ENCODE measurements at places on chromosomes 7 and 10.

DNA sequence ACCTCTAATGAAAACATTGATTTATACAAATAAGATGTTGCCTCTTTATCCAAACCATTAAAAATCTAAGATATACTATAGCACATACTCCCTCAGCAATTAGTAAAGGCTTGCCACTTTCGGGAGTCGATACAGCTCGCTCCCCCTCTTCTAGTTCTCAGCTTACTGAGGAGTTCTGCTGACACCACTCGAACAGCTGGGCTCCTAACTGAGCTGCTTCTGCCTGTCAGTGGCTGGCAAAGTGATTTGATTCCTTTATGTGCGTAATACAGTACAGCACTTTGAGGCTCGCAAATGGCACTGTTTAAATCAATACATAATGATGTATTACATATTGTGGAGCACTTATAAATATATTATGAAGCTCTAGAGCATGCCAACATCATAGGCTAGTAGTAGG, 241.8 kb downstream of the CREB5 start:
- no peak for DNase-seq

- DNase-seq, result no peak
Measured at GRCh38 chr7:28205506-28205905, 24.9 kb upstream of the JAZF1 start.

DNA sequence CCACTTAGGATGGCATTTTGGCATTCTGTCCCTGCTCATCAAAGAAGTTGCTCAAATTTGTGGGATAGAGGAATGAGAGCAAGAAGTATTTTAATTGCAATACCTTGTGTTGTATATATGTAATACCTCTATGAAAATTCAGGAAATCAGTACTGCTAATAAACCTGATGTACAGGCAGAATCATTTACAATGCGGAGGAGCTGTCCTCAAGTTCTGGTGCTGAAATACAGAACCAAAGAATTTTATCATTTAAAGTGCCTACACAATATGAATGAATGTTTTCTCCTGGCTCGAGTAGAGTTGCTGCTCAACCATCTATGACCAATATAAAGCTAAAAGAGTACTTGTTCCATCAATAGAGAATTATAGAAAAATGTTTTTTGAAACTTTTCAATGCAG, 305.8 kb downstream of the PLXNA4 start:
- no peak for DNase-seq

DNA sequence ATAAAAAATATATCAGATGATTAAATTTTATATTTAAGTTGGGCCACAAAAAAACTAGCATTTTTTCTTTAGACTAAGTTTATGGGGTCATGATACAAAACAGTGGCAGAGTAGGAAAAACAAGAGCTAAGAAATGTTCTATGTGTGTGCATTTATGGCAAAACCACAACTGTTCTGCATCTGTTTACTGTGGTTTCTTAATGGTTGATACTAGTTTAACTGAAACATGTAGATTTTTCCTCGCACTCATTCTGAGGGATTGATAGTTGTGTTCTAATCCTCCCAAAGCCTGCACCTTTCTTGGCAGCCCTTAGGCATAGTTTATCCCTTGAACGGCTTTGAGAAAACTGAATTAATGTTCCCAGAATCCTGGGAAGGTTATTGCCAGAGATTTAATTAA, 66.6 kb upstream of the PHYHIPL start:
- DNase-seq, result no peak

- DNase-seq, result no peak
Measured at GRCh38 chr7:31741852-31742251, 54.8 kb downstream of the PPP1R17 start.

DNA sequence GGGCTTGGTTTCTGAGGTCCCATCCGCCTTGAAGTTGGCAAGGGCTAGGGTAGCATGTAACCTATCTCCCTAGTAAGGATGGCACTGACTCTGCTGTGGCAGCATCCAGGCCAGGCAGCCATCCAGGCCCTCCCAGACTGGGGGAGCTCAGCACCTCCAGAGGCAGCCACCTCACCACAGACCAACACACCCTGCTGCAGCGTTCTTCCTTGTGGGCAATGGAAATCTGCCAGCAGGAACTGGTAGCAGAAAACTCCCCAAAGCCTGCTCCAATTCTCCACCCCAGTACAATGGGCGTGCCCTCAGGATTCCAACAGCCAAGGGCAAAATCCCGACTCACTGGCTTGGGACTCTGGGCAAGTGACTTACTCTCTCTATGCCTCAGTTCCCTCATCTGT, 27.5 kb downstream of the DLG5 start:
- DNase-seq, result no peak

DNA sequence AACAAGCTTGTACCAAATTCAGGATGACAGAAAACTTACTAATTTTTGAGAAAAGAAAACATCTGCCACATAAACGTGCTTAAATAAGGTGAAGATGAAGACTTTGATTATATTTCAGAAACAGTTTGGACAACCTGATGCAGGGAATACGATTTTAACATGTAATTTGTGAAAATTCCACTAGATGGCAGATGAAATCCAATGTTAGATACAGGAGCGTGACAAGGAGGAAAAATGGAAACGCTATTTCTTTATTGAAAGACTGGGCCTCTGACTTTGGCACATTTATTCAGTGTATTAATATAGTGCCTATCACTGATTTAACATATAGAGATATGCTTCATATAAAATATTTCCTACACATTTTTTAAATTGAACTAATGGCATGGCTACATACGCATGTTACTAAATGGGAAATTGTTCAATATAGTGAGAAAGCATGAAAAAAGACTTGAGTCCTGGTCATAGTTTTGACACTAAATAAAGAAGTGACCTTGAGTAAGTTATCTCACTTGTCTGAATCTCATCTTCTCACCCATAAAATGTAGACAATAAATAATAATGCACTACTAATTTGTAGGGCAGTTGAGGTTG, 60.7 kb downstream of the CD36 start:
- peak; percentile 45 for DNase-seq

- DNase-seq, result no peak
Measured at GRCh38 chr7:36287371-36288241, 102.1 kb upstream of the ANLN start.

- DNase-seq, result no peak
Measured at GRCh38 chr7:47454069-47454973, 127.6 kb downstream of the TNS3 start.

- DNase-seq, result no peak
Measured at GRCh38 chr10:114271779-114272167, 32.7 kb downstream of the VWA2 start.

- DNase-seq, result peak; percentile 85
Measured at GRCh38 chr10:132518572-132519381, 18.8 kb upstream of the INPP5A start.

GRCh38 chr7:138388673-138389491, 71.2 kb upstream of the TRIM24 start:
- DNase-seq, result no peak

DNA sequence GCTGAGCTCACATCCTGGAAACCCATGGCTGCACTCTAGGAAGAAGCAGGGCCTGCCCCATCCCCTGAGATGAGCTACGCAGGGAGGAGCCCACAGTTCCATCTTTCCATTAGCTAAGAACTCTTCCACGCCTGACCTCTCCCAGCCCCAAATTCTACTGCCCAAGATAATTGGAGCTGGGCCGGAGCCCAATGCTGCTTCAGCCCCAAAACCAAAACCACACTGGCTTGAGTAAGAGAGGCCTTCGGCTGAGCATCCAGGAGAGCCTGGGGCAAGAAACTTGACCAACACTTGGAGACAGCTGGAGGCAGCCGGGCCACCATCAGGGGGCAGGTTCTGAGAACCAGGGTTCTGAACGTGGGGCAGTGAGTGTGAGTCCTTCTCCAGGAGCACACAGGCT, 116.1 kb upstream of the ZMIZ1 start:
- DNase-seq, result no peak

GRCh38 chr7:5139998-5140397, 50.0 kb upstream of the WIPI2 start:
- DNase-seq, result peak; percentile 4

DNA sequence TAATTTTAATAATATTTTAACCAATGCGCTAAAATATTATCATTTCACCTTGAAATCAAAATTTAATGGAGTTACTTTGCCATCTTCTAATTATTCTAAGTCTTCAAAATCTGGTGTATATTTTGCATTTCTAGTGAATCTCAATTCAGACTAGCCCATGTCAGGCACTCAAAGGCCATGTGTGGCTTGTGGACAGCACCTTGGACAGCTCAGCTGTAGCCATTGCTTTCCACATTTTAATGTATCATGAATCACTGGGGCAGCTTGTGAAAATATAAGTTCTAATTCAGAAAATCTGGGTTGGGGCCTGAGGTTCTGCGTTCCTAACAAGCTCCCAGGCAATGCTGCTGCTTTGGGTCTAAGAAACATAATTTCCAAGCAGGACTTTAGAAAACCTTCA, 57.2 kb downstream of the MGAM2 start:
- DNase-seq, result no peak
